ENCODE measurements at places on chromosomes 13 and 19. TPM values are rescaled to one million over a fixed set of nuclear protein-coding genes. Genes with fewer than 3 reads are reported as not detected.

FBXL12 gene
- 24.2 TPM for total RNA-seq

DNA sequence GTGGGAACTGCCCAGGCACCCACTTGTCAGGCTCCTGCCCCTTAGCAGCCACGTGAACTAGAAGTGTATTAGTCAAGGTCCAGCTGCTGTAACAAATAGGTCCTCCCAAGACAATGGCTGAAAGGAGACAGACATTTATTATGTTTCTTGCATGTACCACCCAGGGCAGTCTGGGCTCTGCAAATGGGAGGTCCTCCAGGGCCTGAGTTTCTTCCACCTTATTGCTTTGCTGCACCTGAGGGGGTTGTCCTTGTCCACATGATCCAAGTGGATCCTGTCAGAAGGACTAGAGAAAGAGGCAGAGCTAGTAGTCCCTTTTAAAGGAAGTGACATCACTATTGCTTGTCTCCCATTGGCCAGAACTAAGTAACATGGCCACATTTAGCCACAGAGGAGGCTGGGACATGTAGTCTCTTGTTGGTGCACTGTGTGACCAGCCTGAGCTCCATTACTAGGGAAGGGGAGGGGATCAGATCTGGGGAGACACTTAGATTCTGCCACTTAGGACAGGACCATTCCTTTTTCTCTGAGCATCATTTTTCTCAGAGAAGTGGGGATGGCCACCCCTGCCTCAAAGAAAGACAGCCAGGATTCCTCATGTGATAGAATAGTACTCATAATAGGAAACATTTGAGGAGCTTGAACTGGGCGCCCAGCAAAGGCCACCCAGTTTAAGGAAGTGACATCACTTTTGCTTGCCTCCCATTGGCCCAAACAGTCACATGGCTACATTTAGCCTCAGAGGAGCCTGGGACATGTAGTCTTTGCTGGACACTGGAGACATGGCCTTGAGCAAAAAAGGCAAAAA is 15.1 kb downstream of the CC2D1A start:
- H3K27me3 ChIP-seq = no peaks in the 10 kb centered on the region
- peak overlapping the region; percentile 5 for H3K27ac ChIP-seq
- no peak overlapping the region for H3K4me3 ChIP-seq
- peak; percentile 66 for DNase-seq
- H3K4me1 ChIP-seq = peaks cover 2% of the 10 kb centered on the region

IER2 gene
- total RNA-seq = 122 TPM

DNA sequence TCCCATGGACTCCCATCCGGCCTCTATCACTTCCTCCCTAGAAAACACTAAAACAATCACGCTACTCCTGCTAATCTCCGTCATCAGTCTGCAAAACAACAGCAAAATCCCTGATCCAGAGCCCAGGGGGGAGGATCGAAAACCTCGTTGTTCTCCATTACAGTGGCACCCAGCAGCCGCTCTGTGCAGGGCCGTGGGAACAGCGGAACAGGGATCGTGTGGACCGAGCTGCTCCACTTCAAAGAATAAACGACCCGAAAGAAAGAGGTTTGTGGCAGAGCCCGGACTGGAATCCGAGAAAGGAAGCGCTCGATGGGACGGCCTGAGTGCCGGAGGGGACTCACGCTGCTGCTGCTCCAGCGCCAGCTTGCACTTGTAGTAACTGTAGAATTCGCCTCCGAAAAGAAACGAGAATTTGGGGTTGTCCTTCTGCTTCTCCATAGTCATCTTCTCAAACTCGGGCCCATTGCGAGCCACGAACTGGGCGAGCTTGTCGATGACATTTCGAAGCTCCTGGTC is 652 bp downstream of the CHERP start:
- H3K36me3 ChIP-seq = peaks cover 45% of the 10 kb centered on the region
- peak overlapping the region; percentile 66 for H3K27ac ChIP-seq
- H3K27me3 ChIP-seq = no peaks in the 10 kb centered on the region
- H3K4me3 ChIP-seq = peak overlapping the region; percentile 83

DNA sequence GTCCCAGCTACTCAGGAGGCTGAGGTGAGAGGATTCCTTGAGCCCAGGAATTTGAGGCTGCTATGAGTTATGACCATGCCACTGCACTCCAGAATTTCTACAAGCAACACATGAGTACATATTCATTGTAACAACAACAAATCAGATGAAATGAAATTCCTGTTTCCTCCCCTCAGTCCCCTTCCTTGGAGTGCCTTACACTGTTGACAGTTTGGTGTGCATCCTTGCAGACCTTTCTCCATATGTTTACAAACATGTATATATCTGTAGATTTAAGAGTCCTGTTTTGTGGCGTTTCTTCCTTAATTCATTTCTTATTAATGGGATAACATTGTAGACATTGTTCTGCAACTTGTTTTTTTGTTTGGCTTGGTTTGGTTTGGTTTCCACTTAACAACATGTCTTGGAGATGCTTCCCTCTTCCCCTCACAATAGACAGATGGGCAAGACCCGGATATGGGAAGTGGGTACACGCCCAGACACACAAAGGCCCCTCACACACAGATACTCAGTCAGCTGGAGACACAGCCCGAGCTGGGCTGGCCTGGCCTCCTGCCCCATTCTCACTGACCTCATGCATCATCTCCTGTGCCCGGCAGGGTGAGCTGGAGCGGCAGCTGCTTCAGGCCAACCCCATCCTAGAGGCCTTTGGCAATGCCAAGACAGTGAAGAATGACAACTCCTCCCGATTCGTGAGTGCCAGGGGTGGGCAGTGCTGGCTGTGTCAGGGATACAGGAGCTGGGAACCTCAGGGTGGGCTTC is 21.7 kb downstream of the MYH14 start:
- H3K36me3 ChIP-seq = no peaks in the 10 kb centered on the region
- H3K27ac ChIP-seq = no peak overlapping the region
- peaks cover 8% of the 10 kb centered on the region for H3K27me3 ChIP-seq
- no peak overlapping the region for H3K4me3 ChIP-seq

SLC7A10 gene
- not detected for total RNA-seq

- H3K4me3 ChIP-seq = no peak overlapping the region
- no peak overlapping the region for H3K27ac ChIP-seq
- H3K4me1 ChIP-seq = no peaks in the 10 kb centered on the region
- H3K27me3 ChIP-seq = no peaks in the 10 kb centered on the region
These were observed 44.0 kb downstream of the ATP11A start for GRCh38 chr13:112733661-112734379.

- no peaks in the 10 kb centered on the region for H3K4me1 ChIP-seq
- no peaks in the 10 kb centered on the region for H3K27me3 ChIP-seq
- H3K4me3 ChIP-seq = no peak overlapping the region
- no peak for DNase-seq
- H3K36me3 ChIP-seq = no peaks in the 10 kb centered on the region
These were observed 841.1 kb upstream of the PRR20A start for GRCh38 chr13:56299650-56300049.

LGALS7B gene
- total RNA-seq = not detected

GRIK5 gene
- total RNA-seq = 0.95 TPM

DNA sequence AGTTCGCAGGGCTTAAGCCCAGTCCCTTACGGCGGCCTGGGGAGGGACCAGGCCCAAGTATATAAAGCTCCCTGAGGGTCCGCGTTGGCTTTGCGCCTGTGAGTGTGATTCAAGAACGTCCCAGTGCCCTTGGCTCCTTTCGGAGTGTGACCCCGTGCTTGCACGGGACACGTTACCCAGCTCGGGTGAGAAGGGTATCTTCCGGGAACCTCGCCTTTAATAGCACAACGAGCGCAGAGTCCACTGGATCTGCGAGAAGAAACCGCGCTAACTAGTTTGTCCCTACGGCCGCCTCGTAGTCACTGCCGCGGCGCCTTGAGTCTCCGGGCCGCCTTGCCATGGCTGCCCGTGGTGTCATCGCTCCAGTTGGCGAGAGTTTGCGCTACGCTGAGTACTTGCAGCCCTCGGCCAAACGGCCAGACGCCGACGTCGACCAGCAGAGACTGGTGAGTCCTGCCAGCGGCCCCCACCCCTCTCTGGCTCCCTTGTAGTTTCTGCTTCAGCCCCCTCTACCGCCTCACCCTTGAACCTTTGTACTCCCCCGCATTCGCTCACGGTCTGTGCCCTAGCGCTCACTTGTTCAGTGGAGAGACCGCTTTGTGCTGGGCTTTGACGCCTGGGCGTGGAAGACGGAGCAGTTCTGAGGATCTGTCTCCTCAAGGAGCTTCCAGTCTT is at the start of gene DNAJC15:
Gene DNAJC15, plus strand, starts transcription at position 298 of the 675 bp plus-strand sequence. Its CDS starts 41 bp downstream, at position 339.
- peaks cover 27% of the 10 kb centered on the region for H3K4me1 ChIP-seq
- peak; percentile 86 for DNase-seq
- peak within 1 kb of the TSS; percentile 97 for H3K4me3 ChIP-seq
- H3K36me3 ChIP-seq = peaks cover 7% of the 10 kb centered on the region

MYH14 gene
- not detected for total RNA-seq

ITGBL1 gene
- not detected for total RNA-seq

DNA sequence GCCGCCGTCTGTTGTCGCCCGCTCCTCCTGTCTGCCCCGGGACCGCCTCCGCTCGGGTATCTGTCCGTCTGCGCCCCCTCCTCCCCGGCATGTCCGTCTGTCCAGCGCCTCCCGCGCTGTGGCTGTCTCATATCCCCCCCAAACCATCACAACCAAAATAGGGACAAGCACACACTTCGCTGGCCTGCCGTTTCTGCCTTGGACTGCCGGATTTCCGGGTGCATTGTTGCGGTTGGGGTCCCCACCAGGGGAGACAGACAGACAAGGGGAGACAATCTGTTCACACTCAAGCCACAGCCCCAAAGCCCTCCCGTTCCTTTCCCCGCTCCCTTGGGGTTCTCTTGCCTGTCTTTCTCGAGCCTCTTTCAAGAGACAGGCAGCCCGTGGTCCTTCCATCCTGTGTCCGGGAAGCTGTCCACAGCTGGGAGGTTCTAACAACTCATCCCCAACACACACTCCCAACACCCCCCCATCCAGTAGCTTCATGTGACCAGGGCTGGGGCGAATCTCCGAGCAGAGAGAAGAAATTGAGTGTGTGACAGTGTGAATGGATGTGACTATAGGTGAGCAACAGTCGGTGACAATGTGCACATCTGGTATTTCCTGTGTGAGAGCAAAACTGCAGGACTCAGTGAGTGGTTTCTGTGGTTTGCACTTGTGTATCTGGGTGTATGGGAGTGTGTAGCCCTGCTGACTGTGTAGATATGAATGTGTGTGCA is 16.5 kb upstream of the FOSB start:
- peaks cover 38% of the 10 kb centered on the region for H3K4me1 ChIP-seq
- H3K27me3 ChIP-seq = no peaks in the 10 kb centered on the region
- peak overlapping the region; percentile 71 for H3K4me3 ChIP-seq
- H3K27ac ChIP-seq = peak overlapping the region; percentile 81
- peak; percentile 60 for DNase-seq

PALM3 gene
- total RNA-seq = not detected

GRCh38 chr13:42396901-42397655 is 125.1 kb downstream of the AKAP11 start:
- no peaks in the 10 kb centered on the region for H3K27me3 ChIP-seq
- DNase-seq = peak; percentile 40
- peak overlapping the region; percentile 78 for H3K4me3 ChIP-seq
- H3K4me1 ChIP-seq = peaks cover 82% of the 10 kb centered on the region

NLRP5 gene
- not detected for total RNA-seq

DNA sequence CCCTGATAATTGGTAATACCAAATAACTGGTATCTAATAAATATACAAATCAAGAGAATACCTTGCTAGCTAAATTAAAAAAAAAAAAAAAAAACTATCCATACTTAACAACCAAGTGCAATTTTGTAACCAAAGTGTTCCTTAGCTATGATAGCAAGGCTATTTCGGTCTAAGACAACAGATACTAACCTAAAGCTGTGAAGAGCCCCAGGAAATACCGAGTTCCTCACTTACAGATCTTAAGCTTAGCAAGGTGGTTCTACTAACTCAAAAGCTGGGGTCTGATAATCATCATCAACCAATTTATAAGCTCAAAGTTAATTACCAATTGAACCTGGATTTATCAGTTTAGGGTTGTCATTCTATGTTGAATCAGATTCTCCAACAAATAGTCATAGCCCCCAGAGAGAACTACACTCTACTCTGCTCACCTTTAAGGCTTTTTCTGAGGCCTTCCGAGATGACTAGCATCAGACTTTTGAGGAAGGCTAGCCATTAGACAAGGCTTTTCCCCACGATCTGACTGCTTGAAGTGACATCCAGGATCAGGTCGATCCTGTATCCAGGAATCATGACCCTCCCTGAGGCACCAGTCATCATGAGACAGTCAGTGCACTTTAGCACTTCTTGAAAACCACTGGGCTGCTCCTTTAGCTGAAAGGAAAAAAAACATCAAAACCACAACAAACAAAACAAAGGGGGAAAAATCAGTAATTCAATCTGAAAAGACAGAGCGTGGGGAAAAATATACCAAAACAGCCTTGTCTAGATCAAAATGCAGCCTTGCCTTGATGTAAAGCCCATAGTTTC is 31.9 kb downstream of the INTS6 start:
- peaks cover 73% of the 10 kb centered on the region for H3K4me1 ChIP-seq
- no peaks in the 10 kb centered on the region for H3K27me3 ChIP-seq
- peaks cover 53% of the 10 kb centered on the region for H3K36me3 ChIP-seq
- peak overlapping the region; percentile 15 for H3K4me3 ChIP-seq

DNA sequence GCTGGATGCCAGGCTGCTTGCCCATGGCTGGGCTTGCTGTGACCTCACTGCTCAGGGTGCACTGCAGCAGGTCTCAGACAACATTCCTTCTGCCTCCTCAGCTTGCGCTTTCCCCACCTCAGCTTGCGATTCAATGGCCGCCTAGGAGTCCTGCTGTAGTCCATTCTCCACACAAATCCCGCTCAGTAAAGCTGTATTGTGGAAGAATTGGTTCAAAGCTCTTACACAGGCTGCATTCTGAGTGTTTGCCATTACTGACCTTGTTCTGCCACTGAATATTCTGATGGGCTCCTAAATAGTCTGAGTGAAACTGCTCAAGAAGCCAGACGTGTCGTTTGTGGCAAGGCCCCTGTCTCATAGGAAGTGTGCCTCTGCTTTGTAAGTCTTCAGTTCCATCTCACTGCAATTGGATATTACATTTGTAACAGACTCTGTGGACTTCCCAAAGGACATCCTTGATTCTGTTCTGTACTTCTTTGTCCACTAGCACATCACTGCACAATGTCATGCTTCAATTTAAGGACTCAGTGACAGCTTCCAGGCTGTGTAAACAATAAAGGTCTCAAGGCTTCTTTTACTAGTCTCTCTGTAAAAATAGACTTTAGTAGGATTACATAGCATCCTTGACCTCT is 49.8 kb downstream of the KATNAL1 start:
- H3K4me1 ChIP-seq = peaks cover 18% of the 10 kb centered on the region
- peaks cover 2% of the 10 kb centered on the region for H3K36me3 ChIP-seq
- no peak overlapping the region for H3K27ac ChIP-seq
- H3K27me3 ChIP-seq = no peaks in the 10 kb centered on the region
- H3K4me3 ChIP-seq = no peak overlapping the region

PNMA8A gene
- not detected for total RNA-seq

DNA sequence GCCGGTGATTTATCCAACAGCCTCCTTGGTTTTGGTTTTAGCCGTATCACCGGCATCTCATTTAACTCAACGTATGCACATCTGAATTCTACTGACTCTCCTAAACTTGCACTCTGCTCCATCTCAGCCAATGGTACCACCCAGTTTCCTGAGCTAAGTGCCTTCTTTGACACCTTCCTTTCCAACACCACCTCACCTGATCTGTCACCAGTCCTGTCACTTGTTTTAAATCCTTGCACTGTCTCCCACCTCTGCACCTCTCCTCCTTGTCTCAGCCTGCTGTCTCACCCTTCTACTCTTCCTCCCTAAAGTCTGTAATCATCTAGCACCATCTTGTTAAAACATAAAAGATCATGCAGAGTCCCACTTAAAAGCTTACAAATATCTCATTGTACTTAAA is 28.1 kb upstream of the TPT1 start:
- H3K36me3 ChIP-seq = peaks cover 18% of the 10 kb centered on the region
- H3K27ac ChIP-seq = peak overlapping the region; percentile 26
- no peak for DNase-seq
- H3K4me3 ChIP-seq = no peak overlapping the region

FBN3 gene
- total RNA-seq = 0.02 TPM
